ENCODE measurements at places on chromosomes 11 and 22. TPM values are rescaled to one million over a fixed set of nuclear protein-coding genes. Genes with fewer than 3 reads are reported as not detected.

Gene RIMBP3B
- 0.11 TPM for total RNA-seq

Gene OR2AG2
- total RNA-seq = 0.18 TPM

Gene PGAP2
- total RNA-seq = 21.8 TPM

Gene LRRC56
- total RNA-seq = 2.2 TPM

Gene SLC5A12
- not detected for total RNA-seq

Gene C11orf65
- total RNA-seq = 0.39 TPM

Gene PIH1D2
- 0.59 TPM for total RNA-seq

Gene TAGLN
- total RNA-seq = 4.0 TPM

Gene PRAME
- not detected for total RNA-seq

Gene NF2
- 63.9 TPM for total RNA-seq

Gene NXPE1
- not detected for total RNA-seq

Gene SHANK3
- 0.05 TPM for total RNA-seq

Gene ACTN3
- 0.05 TPM for total RNA-seq

Gene TESMIN
- total RNA-seq = 7.6 TPM

Gene GGT1
- 47.3 TPM for total RNA-seq

Gene DEFB131B
- not detected for total RNA-seq

Gene CNGA4
- total RNA-seq = 0.16 TPM

Gene C1QTNF4
- 0.30 TPM for total RNA-seq

Gene OR56A1
- total RNA-seq = not detected

Gene TMEM121B
- 0.09 TPM for total RNA-seq

Gene MPZL3
- 16.5 TPM for total RNA-seq

Gene LMNTD2
- total RNA-seq = 1.6 TPM

Gene RAB38
- total RNA-seq = 1.6 TPM

Gene IGLL1
- total RNA-seq = 3.4 TPM

Gene APOL4
- 1.8 TPM for total RNA-seq

Gene GTPBP1
- 74.4 TPM for total RNA-seq

Gene FOLR1
- not detected for total RNA-seq

Gene BTBD18
- not detected for total RNA-seq

All from T-helper 2 cell treated with Interferon-gamma antibody and Interleukin-4, amounts not matched to agents 100 ng/mL and 5 ng/mL, for 36 hours (primary cell).